ENCODE measurements at places on chromosomes 6 and 20.

DNA sequence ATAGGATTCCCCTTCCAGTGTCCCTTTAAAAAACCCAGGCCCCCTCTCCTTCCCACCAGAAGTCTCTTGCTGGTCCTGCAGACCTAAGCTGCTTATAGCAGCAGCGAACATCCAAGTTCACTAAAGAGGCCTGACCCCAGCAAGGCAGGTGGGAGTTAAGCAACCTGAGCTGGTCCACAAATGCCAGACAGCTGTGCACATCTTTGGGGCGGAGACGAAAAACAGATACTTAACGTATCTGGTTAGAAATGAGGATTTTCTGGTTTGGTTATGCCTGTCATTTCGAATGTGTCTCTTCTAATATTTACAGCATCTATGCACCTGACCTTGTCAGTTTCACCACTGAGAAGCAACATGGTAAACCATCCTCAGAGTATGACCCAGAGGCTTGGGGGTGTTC lies 87.8 kb downstream of the SLC2A10 start:
- no peak for DNase-seq

GRCh38 chr6:161963634-161964234 lies 689.9 kb upstream of the AGPAT4 start:
- no peak for DNase-seq

DNA sequence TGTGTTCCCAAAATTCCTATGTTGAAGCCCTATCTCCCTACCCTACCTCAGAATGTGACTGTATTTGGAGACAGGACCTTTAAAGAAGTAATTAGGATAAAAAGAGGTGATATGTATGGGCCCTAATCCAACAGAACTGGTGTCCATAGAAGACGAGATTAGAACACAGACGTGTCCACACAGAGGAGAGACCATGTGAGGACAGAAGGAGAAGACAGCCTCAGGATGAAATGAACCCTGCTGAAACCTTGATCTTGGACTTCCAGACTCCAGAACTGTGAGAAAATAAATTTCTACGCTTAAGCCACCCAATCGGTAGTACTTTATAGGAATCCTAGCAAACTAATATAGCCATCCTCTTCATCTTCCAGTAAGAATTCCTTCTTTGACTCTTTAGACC lies 35.7 kb downstream of the TRAF3IP2 start:
- DNase-seq: no peak

- no peak for DNase-seq
Observed at GRCh38 chr6:148596891-148597455, 149.9 kb upstream of the UST start.

DNA sequence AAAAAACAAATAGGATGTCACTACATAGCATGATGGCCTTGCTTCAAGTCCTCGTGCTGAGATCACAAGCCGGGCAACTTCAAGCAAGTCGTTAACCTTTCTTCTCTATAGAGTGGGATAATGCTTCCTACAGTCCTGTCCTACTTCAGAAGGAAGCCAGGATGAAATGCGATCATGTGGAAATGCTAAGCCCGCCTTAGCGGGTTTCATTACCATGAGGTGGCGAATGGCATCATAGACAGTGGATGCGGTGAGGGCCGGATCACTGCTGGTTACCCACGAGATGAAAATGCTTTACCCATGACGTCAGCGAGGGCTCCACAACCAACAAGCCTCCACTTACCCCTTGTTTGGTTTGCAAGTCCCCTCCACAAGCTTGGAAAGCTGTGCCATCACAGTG lies 206.4 kb downstream of the TBXT start:
- no peak for DNase-seq

DNA sequence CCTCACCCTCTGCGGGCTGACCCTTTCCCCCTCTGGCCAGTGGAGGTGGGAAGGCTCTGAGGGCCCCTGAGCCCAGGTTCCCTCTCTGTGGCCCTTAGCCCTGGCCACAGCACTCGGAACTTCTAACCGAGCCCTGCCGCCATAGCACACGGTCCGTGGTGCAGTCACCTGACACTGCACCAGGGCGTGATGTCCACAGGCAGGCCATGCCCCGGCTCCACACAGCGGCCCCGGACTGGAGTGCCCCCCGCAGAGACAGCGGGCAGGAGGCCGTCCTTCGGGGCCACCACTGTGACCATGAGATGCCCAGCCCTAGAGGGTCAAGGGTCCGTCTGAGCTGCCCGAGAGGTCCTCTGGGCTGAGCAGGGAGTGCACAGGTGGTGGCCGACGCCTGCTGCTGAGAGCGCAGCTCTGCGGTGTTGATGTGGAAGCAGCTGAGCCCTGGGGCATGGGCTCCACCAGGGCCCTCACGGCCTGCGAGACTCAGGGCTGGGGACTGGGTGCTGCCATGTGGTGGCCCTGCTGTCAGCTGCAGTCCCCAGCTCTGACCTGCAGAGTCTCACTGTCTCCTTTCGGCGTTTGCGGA lies 11.2 kb upstream of the BHLHE23 start:
- DNase-seq: no peak

GRCh38 chr6:37916675-37917074 lies 97.1 kb downstream of the ZFAND3 start:
- DNase-seq: no peak

DNA sequence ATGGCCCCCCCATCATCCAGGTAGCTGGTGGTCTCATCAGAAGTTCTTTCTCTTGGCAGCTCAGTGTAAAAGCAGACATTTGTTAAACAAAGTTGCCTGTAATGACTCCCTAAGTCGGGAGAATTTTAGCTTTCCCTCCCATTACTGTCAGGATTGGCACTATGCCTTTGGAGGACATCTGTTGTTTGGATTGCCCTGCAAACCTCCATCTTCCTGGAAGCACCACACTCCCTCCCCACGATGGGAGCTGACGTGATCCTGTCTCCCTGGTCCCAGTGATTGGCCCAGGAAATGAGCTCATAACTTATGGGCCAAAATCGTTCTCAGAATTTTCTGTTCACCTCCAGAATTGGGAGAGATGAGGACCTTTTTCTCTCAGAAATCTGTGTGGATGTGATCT lies 42.6 kb upstream of the CNR1 start:
- no peak for DNase-seq

DNA sequence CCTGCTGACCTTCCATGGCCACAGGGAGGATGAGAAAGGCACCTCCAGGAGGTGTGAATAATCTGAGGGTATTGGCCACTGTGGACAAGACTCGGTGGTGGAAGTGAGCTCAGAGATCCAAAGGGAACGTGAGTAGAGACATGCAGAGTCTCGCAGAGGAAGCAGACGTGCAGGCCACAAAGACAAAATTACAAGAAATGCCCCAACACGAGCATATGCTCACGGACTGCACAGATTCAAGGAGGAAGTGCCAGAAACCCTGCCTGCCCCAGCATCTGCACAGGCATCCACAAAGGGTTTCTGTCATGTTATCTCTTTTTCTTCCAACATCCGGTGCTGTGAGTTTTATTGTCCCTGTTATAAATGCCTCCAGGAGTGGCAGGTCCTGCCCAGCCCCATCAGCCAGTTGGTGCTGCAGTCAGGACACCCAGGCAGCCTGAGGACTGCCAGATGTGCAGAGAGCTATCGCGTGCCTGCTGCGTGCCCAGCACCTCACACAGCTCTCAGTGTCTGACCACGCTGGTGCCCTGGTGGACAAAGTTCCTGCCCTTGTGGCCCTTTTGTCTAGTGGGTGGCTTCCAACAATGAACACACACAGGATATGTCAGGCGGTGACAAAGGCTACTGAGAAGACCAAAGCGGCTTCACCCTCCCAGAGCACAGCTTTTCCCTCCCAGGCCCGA lies 34.0 kb upstream of the FANCE start:
- DNase-seq: no peak

GRCh38 chr6:105986998-105987397 lies 99.1 kb upstream of the PRDM1 start:
- DNase-seq: no peak

- DNase-seq: peak; percentile 59
Observed at GRCh38 chr6:170271771-170272314, 19.0 kb downstream of the DLL1 start.

- peak; percentile 44 for DNase-seq
Observed at GRCh38 chr6:31797588-31797987, 2.0 kb upstream of the VARS1 start.

DNA sequence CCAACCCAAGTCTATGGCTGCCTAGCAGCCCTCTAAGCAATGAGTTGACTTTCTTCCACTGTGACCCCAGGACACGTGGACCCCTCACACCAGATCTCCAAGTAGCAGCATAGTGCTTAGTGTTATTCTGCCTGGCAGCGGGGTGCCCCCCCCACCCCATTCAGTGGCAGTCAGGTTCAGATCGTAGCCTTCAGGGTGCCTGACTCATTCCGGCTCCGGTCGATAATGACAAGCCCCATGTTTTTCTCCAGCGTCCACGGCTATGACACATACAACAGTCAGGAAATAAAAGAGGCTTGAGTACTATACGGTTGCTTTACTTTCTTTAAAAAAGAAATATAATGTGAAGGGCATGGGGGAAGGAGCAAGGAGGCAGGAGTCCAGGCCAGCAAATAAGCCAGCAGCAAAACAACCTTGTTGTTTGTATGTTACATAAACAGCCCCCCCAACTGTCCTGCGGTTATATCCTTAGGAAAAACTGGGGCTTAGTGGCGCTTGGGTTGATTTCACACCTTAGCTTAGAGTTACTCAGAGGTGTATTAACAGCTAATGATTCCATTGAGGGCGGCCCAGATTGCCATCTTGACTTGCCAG lies 23.1 kb downstream of the GNAS start:
- DNase-seq: no peak

DNA sequence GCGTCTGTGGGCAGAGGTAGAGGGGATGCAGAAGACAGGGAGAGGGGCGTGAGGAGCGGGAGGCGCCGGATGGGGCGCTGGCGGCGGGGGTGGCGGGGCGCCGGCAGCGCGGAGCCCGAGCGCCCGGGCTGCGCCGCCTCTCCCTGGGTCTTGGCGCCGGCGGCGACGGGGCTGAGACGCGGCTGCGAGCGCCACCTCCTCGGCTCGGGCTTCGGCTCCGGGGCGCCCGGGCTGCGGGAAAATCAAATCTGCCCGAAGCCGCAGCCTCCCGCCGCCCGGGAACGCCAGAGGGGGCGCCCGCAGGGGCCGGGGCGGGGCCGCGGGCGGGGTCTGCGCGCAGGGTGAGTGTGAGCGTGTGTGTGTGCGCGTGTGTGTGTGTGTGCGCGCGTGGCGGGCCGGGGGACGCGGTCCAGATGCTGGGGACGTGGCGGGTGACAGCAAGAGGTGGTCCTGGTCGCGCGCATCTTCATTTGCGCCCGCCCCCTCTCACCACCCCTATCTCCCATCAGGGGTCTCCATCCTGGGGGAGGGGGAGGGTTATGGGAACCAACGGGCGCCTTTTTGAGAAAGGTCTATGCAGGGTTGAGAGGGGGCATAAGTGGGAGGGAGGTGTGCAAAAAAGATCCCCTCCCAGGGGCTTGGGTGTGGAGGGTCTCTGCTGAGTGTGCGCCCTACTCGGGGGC lies 646 bp upstream of the CPNE5 start:
- no peak for DNase-seq

DNA sequence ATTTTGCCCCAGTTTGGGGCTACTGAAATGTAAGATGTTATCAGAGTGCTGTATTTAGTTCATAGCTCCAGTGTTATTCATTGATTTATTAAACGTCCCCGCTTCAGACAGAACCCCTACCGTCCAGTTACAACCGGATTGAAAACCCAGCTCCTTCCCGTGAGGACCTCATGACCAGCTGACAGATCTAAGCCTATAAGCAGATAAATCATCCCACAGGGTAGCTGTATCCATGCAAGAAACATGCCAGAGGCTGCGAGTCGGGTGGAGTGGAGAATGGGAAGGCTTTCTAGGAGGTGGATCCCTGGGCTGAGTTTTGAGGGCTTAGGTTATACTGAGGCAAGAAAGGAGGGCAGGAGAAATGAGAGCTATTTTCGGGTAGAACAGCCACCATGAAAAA lies 260.0 kb downstream of the ARID1B start:
- no peak for DNase-seq

DNA sequence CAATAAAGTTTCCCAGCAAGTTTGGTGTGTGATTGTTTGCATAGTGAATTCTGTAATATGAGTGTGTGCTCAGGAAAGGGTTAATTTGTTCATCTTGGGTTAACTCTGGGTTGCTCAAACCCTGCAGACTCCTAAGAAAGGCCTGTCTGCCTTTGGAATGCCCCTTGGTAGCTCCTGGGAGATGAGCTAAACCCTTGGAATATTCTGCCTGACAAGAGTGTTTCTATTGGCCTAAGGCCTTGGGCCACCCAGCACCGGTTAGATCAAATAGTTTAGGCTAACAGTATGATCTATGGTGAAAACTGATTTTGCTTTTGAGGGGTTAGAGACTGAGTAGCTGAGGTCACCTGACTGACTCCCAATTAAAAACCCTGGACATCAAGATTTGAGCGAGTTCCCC lies 248.3 kb downstream of the GRM1 start:
- no peak for DNase-seq

DNA sequence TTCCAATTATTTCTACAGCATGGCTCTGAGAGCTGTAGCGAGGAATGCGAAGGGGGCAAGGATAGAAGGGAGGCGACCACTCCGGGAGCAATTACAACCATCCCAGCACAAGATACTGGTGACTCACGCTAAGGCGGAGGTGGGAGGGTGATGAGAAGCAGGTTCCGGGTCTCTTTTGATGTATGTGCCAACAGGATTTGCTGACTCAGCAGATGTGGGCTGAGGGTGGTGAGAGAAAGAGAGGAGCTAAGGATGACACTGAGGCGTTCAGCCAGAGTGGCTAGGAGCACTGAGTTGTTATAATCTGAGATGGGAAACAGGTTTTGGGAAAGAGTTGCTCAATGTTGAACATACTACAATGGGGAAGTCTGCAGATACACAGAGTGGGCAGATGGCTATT lies 9.3 kb upstream of the TXNDC5 start:
- no peak for DNase-seq

GRCh38 chr6:111447051-111447450 lies 36.0 kb downstream of the REV3L start:
- DNase-seq: no peak

DNA sequence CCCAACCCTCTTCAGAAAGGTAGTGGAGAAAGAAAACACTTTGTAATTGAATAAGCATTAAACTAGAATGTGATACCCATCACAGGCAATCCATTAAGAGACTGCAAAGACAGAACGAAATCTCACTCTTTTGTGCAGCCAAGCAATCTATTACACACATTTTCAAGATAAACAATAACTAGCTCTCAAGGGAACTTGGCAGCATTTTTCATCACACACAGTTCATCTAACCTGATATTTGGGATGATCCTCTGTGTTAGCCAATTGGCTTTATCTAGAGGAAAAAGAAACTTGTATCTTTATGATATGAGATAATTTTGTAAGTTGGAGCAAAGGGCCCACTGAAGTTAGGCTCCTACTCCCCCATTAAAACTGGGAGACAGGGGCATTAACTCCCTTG lies 1.5 kb upstream of the GZF1 start:
- DNase-seq: no peak

- no peak for DNase-seq
Observed at GRCh38 chr6:3301506-3301905, 42.8 kb downstream of the PSMG4 start.
